Ovary (tissue), 10 donors: ENCODE measurements at places on chromosomes 4 and X. TPM values are rescaled to one million over a fixed set of nuclear protein-coding genes. Genes with fewer than 3 reads are reported as not detected.

- DNase-seq = no peak
These were observed 41.0 kb upstream of the PITX2 start for GRCh38 chr4:110663738-110664444.

The BANK1 gene
- 0.41 TPM for total RNA-seq

The CDX4 gene
- total RNA-seq = not detected

The RADX gene
- 7.4 TPM for total RNA-seq

DNA sequence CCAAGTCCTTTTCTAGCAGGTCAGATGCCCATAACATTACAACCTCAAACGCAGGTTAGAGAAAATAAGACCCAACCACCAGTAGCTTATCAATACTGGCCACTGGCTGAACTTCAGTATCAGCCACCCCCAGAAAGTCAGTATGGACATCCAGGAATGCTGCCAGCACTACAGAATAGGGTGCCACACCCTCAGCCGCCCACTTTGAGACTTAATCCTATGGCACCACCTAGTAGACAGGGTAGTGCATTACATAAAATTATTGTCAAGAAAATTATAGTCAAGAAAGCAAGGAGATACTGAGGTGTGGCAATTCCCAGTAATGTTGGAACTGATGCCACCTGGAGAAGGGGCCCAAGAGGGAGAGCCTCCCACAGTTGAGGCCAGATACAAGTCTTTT lies 19.9 kb upstream of the TRIM61 start:
- no peak for DNase-seq
